ENCODE measurements at places on chromosomes 16 and 17.

- DNase-seq, result no peak
Observed at GRCh38 chr17:77483128-77483598, 342.4 kb downstream of the SEC14L1 start.

- no peak for DNase-seq
Observed at GRCh38 chr17:28385406-28385805, 13.9 kb downstream of the SARM1 start.

DNA sequence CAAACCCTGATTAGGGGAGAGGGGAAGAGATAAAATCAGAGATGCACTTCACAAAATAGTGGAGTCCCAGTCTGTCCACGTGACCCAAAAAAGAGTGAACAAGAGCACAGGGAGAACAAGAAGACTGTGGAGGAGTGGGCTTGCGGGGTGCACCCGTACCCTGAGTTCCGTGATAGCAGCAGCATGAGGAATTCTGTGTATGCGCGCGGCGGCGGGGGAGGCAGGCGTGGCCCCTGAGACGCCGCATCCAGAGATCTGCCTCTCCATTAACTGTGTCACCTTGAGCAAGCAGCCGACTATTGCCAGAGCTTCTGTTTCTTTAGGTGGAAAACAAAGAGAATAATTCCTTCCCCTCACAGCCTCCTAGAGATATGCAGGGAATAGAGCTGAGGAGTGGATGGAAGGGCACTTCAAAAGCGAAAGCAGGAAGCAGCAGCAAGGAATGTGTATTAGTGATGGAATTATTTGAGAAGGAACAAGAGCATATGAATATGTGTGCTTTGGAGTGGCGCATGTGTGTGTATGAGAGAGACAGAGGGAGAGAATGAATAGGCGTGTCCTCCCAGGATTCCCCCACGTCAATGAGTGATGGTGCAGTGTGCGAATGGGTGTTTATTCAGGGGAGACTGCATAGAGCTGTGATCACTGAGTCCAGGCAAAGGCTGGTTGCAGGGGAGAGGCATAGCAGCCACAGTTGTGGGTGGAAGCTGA lies 10.4 kb upstream of the SOX9 start:
- DNase-seq, result no peak

- DNase-seq, result no peak
Observed at GRCh38 chr17:59627274-59627673, 7.6 kb downstream of the CLTC start.

DNA sequence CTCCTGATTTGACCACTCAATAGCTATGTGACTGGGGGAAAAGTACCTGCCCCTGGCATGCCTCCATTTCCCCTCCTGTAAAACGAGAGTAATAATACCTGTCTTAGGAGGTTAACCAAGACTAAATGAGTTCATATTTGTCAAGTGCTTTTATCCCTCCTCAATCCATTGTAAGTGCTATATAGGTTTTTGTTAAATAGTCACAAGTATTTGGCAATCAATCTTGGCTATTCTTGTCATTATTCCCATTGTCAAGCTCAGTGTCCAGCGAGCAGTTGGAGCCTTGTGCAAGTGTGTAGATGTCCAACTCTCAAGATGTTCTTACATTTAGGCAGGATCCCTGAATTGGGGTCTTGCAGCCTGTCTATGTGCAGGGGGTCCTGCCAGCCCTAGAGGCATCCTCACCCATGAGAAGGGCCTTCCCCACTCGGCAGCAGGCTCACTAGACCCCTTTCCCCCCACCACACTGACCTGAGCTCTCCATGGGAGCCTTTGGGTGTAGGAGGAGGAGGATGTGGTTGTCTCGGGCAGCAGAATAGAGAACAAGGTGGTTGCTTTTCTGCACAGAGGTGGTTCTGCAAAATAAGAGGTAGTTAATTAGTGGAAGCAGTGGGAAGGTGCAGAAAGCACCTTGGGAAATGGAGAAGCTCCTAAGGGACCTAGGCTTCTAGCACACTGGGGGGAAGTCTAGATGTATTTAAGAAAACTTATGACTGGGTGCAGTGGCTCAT lies 18.0 kb downstream of the PIK3R6 start:
- DNase-seq, result no peak

- no peak for DNase-seq
Observed at GRCh38 chr17:66782851-66783250, 52.1 kb upstream of the CACNG5 start.

DNA sequence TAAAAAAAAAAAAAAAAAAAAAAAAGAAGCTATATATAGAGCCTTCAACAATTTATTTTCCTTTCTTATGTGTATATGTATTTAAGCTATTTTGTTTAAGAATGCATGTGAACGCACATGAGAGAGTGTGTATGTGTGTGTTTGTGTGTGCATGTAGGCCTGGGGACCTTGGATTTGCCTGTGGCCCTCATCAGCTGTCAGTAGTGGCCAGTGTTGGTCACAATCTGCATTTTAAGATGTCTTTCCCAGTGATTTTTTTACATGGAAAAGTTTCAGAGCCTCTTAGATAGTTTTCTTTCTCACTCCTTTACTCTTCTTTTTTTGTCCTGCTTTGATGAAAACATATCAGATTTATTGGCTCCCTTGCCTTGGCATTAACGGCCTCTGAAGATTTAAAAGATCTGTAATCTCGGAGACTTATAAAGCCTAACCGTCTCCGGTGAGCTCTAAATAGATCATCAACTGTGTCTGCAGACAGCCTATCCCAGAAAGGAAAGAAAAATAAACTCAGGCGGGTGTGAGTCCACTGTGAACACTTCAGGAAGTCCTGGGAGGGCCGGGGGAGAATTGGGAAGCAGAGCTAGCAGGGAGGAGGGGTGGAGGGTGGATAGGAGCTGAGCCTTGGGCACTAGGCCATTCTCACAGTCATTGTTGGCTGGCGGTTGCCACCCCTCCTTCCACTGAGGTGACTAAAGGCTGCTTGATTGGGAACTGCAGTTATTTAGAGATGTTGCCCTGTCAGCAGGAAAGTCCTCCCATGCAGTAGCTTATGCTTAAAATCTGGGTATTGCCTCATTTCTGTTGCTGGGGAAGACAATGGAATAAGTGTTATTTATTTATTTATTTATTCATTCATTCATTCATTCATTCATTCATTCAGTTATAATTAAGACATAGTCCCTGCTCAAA lies 86.8 kb downstream of the WWP2 start:
- DNase-seq, result no peak

DNA sequence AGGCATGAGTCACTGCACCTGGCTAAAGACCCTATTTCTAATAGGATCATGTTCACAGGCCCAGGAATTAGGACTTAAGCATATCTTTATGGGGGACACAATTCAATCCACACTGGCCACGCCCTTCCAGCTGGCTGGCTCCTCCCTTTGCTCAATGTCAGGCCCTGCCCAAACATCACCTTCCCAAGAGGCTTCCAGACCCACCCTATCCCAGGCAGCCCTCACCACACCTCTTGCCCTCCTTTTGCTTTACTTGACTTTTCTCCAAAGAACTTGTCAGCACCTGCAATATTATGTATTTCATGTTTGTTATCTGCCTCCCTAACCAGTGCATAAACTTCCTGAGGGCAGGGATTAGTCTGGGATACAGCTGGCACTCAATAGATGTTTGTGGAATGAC lies 109.6 kb upstream of the CDH5 start:
- DNase-seq, result no peak

DNA sequence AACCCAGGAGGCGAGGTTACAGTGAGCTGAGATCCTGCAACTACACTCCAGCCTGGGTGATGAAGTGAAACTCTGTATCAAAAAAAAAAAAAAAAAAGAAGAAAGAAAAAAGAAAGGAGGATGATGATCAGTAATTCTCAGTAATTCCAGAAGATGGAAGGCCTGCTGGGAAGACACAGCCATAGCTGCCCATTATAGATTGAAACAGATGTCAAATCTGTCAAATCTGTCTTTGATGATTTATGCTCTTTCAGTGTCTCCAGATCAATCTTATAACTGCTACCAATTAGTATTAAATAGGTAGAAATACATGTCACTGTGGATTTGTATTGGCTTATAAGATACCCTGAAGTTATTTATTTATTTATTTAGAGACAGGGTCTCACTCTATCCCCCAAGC lies 42.9 kb upstream of the CPPED1 start:
- DNase-seq, result no peak

DNA sequence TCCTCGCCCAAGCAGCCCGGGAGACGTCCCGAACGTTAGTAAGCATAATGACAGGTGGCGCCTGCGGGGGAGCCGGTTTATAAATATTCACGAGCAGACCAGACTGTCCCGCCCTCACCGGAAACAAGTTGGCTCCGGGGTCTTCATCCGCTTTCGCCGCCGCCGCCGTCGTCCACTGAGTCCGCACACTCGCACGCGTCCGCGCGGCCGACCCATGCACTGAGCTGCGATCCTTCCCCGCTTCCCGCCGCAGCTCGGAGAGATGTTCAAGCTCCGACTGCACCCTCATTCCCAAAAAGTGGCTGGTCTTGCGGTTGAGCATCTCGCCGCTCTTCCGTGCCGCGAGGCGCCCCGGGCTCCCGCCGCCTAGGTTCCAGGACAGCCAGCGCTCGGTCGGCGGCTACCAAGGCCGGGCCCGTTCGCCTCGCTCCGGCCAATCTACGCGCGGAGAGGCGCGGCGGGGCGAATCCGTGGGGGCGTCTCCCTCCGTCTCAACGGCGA lies 385 bp downstream of the CFAP119 start:
- no peak for DNase-seq

- no peak for DNase-seq
Observed at GRCh38 chr17:21372256-21372954, 3.8 kb upstream of the KCNJ12 start.

DNA sequence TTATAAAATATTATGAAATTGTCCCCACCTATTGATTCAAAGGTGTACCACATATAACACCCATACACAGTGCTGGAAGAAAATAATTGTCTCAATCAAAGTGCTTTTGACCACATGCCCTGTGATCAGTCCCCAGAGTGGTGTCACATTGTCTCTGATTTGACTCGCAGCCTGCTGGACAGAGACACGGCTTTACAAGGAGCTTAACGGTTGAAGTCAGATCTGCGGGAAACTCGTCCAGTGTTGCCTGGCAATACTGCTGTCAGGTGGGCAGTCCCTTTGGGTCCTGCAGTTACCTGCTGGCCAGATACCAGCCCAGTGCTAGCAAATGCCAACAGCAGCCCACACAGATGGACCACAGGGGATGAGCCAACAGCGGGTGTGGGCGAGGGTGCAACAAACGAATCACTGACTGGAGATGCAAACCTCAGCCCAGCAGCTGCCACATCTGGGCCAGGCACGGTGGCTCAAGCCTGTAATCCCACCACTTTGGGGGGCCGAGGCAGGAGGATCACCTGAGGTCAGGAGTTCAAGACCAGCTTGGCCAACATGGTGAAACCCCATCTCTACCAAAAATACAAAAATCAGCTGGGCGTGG lies 26.2 kb upstream of the SSTR2 start:
- no peak for DNase-seq

DNA sequence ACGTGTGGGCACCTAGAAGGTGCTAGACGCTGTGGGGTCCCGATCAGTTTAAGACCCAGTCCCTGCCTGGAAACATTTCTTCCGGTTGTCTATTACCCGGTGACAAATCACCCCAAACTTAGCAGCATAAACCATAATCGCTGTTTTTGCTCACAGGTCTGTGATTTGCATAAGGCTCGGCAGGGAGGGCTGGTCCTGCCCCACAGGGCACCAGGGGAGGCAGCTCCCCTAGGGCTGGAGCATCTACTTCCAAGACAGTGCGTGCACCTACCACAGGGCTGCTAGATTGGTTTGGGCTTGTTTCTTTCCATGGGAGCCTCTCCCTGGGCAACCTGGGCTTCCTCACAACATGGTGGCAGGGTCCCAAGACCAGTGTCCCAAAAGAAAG lies 214.5 kb upstream of the CIBAR2 start:
- no peak for DNase-seq

GRCh38 chr17:17983376-17983775 lies 10.7 kb downstream of the DRC3 start:
- no peak for DNase-seq

GRCh38 chr17:53390575-53390974 lies 432.2 kb upstream of the KIF2B start:
- DNase-seq, result no peak

GRCh38 chr16:14015033-14015432 lies 56.1 kb upstream of the MRTFB start:
- no peak for DNase-seq

Data from stimulated activated CD4-positive, alpha-beta T cell treated with anti-CD3 and anti-CD28 coated beads, TNF-alpha, amount 100 ng/mL, for 1 hour (primary cell).